ENCODE measurements at places on chromosomes 4 and X. TPM values are rescaled to one million over a fixed set of nuclear protein-coding genes. Genes with fewer than 3 reads are reported as not detected.
A peak's percentile ranks its signal among the peaks of the same experiment; 100 is the strongest.

The TENM3 gene
- total RNA-seq: 6.8 TPM

DNA sequence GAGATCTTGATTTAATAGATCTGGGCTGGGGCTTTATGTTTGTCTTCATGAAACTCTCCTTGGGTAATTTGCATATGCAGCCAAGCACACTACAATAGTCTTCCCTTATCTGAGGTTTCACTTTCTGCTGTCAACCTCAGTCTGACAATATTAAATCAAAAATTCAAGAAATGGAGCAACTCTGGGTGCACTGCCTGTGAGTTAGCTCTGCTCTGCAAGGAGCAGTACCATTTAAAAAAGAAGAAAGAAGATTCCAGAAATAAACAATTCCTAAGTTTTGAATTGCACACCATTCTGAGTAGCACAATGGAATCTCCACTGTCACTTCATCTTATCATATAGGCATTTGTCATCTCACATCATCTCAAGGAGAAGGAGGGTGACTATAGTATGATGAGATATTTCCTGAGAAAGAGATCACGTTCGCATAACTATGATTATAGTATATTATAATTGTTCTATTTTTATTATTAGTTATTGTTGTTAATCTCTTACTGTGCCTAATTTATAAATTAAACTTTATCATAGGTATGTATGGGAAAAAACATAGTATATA, 9.4 kb downstream of the FNIP2 start:
- no peak for DNase-seq

DNA sequence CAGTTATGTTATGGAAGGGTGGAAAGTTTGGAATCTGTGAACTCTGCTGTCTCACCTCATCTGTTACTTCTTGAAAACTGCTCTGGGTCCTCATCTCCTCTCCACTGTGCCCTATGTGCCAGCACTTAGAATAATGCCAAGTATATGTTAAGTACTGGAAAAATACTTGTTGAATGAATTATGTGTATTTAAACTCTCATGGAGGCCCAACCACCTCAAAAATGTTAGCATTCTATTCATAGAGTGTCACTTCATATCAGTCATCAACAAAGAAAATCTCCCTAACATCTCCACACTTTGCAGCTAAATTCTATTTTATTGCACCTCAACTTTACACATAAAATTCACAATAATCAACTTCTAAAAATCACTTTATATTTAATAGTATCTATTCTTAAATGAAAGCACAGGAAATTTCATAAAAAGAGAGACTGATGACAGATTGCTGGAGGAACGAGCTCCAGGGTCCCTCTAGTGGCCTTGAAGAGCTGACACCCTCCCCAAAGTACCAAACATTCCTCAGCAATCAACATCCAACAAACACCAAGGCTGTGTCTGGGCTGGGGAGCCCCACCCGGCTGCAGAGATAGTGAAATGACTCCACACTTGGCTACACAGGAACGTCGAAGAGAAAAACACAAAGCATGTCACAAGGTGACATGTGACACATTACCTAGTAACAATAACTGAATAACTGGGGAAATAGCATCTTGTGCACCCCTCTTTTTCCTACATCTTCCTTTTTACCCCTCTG, 45.8 kb downstream of the SLC39A8 start:
- DNase-seq: no peak

The CISD2 gene
- 20.1 TPM for total RNA-seq

DNA sequence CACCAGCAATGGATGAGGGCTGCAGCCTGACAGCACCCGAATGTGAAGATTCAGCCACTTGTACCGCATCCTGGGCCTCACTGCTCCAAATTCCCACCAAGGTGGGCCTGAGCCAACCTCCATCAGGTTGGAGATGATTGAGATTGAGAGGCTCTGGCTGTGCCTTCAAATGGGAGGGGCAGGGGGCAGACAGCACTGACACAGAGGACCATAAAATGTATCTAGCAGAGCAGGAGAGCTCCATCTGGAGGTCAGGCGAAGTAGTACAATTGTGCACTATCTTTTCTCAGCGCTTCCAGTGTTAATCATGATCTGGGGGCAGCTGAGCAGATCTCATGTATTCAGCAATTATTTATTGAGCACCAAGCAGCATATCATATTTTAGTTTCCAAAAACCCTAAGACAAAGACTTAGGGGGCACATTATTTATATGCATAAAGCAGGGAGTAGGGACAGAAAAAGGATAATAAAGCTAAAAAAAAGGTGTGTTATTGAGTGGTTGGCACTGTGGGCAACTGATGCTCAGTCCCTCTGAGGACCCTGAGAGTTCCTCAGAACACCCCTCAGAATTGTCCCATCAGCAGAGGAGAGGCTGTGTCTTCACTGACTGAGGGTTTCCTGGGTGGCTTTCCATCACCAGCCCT, 31.6 kb upstream of the C1QTNF7 start:
- DNase-seq: peak; percentile 37

DNA sequence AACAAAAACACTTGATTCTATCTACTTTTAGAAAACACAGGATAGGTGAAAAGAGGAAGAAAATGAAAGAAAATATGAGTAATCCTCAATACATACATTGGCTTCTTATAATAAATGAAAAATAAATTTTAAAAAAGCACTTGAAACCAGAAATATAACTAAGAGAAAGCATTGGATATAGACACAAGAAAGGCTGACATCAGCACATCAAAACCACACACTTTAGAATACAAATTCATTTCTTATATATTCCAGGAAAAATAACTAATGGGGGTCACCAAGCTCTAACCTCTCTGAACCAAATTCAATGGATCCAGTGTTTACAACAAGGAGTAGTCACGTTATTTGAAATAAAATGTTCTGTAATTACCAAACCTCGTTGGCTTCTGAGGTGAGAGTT, 133.5 kb downstream of the REELD1 start:
- DNase-seq: no peak

DNA sequence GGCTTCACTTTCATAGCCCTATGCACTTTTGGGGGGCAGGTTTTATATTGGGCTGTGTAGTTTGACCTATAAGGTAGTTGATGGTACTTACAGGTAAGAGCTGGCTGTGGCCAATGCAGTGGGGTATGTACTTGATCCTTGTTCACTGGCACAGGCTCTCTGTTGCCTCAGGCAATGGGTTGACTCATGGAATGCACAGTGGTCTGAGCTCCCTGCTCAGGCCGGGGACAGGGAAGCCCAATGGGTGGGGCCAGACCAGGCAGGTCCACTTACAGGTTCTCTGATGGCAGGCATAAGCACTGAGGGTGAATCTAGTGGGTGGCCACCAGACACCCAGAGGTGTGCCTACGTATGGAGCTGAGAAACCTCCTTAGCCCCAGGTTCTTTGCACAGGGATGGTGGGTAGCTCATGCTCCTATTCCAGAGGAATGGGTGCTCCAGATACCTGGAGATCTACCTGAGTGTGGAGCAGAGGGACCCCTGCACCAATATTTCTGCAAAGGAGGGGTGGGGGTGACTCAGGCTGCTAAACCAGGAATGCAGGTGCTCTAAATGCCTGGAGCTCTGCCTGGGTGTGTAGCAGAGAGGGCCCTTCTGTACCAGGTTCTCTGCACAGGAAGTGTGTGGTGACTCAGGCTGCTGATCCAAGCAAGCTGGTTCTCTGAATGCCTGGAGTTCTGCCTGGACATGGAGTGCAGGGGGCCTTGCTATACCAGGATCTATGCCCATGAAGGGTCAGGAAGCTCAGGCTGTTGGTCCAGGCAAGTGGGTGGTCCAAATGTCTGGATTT, 52.3 kb downstream of the IL1RAPL2 start:
- DNase-seq: no peak

GRCh38 chr4:152981278-152981677, 45.2 kb downstream of the FHDC1 start:
- no peak for DNase-seq

The MED14 gene
- 30.4 TPM for total RNA-seq

The CLRN2 gene
- total RNA-seq: not detected

The HSD17B13 gene
- total RNA-seq: 0.15 TPM

GRCh38 chr4:113071805-113072204, 22.4 kb downstream of the ANK2 start:
- DNase-seq: no peak
